ENCODE measurements at places on chromosomes 11 and 22.

GRCh38 chr22:27801202-27801615 is 347 bp downstream of the MN1 start:
- DNase-seq: no peak

DNA sequence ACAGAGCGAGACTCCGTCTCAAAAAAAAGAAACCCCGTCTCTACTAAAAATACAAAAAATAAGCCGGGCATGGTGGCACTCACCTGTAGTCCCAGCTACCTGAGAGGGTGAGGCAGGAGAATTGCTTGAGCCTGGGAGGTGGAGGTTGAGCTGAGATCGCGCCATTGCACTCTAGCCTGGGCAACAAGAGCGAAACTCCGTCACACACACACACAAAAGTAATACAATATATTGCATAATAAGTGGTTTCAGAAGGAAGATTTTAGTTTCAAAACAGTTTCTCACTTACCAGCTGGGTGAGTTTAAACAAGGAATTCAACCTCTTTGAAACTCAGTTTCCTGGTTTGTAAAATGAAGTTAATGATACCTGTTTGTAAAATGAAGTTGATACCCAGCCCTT is 32.7 kb upstream of the HTR3A start:
- DNase-seq: no peak

- no peak for DNase-seq
Measured at GRCh38 chr22:32852395-32853251, 51.1 kb downstream of the TIMP3 start.

- DNase-seq: no peak
Measured at GRCh38 chr22:47201996-47202818, 439.8 kb downstream of the TBC1D22A start.

- no peak for DNase-seq
Measured at GRCh38 chr22:29197096-29197495, 8.6 kb upstream of the EMID1 start.

DNA sequence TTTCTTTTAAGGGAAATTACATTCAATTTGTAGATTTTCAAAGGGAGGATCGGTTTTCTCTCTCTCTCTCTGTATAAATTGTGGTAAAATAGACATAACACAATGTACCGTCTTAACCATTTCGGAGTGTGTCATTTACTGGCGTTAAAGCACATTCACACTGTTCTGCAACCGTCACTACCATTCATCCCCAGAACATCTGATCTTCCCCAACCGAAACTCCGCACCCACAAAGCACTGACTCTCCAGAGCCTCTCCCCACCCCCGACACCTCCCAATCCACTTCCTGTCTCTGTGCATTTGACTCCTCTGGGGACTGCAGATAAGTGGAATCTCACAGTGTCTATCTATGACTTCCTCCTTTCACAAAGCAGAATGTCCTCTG is 15.9 kb upstream of the GRAMD4 start:
- DNase-seq: no peak

GRCh38 chr11:127601578-127601977 is 601.0 kb upstream of the KIRREL3 start:
- DNase-seq: no peak

Data from esophagus squamous epithelium (tissue), 5 donors.